ENCODE measurements at places on chromosomes 5 and 9.

DNA sequence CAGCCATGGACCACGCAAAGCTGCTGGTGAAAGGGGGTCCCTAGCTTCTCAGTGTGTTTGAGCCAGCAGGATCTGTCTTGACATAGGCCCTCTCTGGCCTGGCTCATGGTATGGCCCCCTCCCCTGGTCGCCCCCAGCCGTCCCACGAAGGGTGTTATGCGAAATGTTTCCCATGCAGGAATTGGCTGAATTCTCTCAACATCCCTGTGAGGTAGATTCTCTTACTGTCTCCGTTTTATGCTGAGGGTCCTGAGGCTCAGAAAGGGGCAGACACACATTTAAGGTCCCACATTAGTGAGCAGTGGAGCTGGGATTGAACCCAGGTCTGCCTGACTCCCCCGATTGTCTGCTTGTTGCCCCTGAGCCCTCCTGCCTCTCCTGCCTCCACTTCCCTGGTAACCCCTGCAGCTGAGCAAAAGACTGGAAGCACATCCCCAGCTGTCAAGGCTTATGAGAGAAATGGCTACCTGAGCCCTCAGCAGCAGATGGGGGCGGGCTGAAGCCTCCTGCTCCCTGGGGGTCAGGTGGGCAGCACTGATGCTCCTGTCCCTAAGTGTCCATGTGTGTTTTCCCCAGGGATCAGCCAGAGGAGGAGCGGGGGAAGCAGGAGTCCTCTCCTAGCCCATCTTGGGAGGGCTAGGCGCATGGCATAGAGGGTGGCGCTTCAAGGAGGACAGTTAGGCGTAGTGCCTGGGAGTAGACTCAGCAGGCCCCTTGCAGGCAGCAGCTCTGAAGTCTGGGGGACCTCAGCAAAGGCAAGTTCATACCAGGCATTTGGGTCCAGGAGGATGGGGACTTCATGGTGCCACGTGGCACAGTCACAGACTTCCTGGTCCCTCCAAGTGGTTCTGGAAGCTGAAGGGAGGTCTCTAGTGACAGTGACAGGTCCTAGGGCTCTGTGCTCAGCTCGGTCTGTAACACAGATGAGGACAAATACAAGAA is 49.0 kb upstream of the GARNL3 start:
- no peak for DNase-seq

DNA sequence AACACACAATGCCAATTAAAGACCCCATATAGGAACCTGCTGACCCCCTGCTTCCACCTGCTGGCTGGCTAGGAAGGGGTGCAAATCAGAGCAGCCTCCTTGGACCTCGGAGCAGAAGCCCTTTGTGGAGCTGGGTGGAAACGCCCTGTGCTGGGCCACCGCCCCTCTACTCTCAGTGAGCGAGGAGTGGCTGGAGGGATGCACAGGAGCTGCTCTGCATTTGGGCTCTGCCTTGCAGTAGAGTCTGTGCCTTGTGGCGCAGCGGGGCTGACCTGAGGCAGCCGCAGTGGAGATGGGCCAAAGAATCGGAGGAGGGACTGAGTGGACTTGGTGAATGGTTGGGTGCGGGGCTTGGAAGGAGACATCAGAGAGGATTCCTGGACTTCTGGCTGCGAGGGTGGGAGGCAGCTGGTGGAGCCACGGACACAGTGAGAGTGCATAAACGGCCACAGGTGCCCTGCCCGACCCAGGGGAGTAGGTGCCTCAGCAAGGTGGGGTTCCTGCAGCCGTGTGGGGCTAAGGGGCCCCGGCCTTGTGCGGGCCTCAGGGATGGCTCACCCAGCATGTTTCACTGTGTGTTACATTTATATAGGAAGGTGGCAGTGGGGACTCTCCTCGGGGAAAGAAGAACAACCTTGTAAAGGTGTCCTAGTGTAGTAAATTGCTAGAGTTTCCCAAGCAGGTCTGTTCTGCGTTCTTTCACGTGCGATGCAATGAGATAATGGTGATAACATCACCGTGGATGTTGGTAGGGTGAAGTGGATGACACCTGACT is 14.1 kb upstream of the IRX4 start:
- no peak for DNase-seq

- no peak for DNase-seq
Measured at GRCh38 chr5:178586396-178586795, 3.8 kb downstream of the COL23A1 start.

DNA sequence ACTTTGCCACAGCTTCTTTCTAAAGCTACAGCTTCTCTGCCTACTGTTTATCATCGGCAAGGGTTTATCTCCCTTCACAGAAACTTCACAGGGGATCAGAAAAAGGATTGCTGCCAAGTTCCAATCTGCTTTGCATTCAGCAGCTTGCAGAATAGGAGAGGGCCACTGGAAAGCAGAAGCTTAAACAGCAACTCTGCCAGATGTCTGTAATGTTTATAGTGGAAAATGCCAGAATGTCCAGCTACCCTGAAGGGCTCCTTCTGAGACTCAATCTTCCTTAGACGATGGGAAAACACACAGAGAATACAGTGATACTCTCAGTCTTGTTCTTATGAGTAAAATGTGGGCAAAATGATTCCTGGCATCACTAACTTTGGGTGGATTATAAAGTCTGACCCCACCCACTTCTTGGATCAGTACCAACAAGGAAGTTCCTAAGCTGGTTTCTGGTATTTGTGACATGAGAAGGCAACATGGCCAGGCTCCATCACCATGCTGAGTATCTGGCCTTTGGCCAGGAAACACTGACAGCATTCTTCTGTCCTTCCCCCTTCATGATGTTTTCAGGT is 19.0 kb downstream of the STOM start:
- no peak for DNase-seq

DNA sequence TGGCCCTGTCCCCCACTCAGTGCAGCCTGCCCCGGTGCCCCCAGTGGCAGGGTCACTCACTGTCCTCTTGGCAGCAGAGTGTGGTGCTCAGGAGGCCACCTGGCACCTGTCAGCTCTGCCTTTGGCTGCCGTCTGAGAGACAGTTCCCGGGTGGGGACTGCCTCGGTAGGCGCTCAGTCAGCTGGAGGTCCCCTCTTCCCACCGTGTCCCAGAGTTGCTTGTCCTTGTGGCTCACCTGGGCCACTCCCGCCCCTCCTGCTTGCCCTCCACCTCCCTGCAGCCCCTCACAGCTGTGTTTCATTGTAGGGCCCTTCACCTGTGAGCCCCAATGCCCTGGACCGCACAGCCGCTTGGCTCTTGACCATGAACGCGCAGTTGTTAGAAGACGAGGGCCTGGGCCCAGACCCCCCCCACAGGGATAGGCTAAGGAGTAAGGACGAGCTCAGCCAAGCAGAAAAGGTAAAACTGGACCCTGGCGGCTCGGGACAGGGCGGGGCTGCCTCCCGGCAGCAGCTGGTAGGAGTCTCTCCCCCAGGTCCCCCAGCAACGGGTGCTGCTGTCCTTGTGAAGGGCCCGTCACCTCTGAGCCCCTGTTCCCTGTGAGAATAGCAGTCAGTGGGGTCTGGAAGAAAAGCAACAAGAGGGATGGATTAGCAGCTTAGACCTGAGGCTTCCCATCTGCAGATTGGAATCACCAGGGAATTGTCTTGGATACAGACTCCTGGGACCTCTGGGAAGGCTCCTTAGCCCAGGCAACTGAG is 122.7 kb downstream of the DAB2IP start:
- DNase-seq, result no peak
